T-helper 2 cell treated with Interferon-gamma antibody and Interleukin-4, amounts not matched to agents 5 μg/mL and 100 μg/mL, for 36 hours (primary cell): ENCODE measurements at places on chromosomes 11 and 22.

DNA sequence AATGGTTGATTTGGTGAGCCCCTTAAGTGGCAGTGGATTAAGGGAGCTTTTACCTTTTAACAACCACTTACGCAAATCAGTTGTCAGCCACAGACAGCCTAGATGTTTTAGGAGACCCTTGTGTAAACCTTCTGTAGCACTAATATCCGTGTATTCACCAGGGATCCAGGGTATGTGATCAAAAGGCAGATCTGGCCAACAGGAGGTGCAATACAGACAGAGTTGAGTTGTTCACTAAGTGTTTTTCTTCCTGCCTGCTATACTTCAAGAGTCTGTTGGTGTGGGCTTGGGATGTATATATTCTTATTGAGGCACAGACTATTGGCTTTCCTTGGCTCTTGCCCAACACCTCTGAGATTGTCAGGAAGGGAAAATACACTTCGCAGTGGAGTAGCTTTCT, 175.1 kb downstream of the FAT3 start:
- H3K27me3 ChIP-seq, result no peaks in the 10 kb centered on the region
- DNase-seq, result no peak
- H3K36me3 ChIP-seq, result no peaks in the 10 kb centered on the region
- no peak overlapping the region for H3K4me3 ChIP-seq

- no peak for DNase-seq
- H3K27ac ChIP-seq, result no peak overlapping the region
- no peaks in the 10 kb centered on the region for H3K36me3 ChIP-seq
- H3K4me1 ChIP-seq, result no peaks in the 10 kb centered on the region
These were observed 73.7 kb upstream of the KIRREL3 start for GRCh38 chr11:127074151-127074761.

- no peaks in the 10 kb centered on the region for H3K36me3 ChIP-seq
- no peak overlapping the region for H3K4me3 ChIP-seq
- H3K4me1 ChIP-seq, result peaks cover 3% of the 10 kb centered on the region
- peaks cover 19% of the 10 kb centered on the region for H3K27me3 ChIP-seq
- no peak overlapping the region for H3K27ac ChIP-seq
These were observed 5.0 kb upstream of the PANX2 start for GRCh38 chr22:50165436-50166123.

- H3K4me1 ChIP-seq, result no peaks in the 10 kb centered on the region
- no peak for DNase-seq
- H3K36me3 ChIP-seq, result no peaks in the 10 kb centered on the region
- H3K4me3 ChIP-seq, result no peak overlapping the region
- H3K27me3 ChIP-seq, result no peaks in the 10 kb centered on the region
These were observed 141.7 kb downstream of the FAM76B start for GRCh38 chr11:95647871-95648270.

GRCh38 chr11:21646351-21646750, 546.5 kb upstream of the ANO5 start:
- no peak for DNase-seq
- H3K27me3 ChIP-seq, result no peaks in the 10 kb centered on the region
- no peaks in the 10 kb centered on the region for H3K36me3 ChIP-seq
- no peaks in the 10 kb centered on the region for H3K4me1 ChIP-seq
- no peak overlapping the region for H3K27ac ChIP-seq
- H3K4me3 ChIP-seq, result no peak overlapping the region

DNA sequence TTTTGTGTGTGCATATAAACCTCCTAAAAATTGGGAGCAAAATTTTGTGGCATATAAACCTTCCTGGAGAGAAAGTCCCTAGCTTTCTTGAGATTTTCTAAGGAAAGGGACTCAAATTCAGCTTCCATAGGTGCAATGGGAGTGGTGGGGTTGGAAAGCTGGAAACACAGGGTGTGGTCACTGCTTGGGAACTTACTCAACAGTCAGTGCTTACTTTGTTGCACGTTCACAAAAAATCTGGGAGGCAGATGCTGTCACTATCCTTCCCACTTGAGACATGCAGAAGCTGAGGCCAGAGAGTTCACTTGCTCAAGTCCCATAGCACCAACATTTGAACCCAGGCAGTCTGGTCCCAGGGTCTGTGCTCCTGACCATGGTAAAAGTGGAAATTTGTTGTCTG, 3.9 kb upstream of the CATSPERZ start:
- no peak overlapping the region for H3K27ac ChIP-seq
- DNase-seq, result no peak
- no peak overlapping the region for H3K4me3 ChIP-seq
- H3K27me3 ChIP-seq, result peaks cover 82% of the 10 kb centered on the region
- no peaks in the 10 kb centered on the region for H3K36me3 ChIP-seq

- peaks cover 8% of the 10 kb centered on the region for H3K36me3 ChIP-seq
- no peak overlapping the region for H3K27ac ChIP-seq
- H3K4me3 ChIP-seq, result no peak overlapping the region
- no peaks in the 10 kb centered on the region for H3K27me3 ChIP-seq
- DNase-seq, result no peak
These were observed 19.1 kb downstream of the SPECC1L start for GRCh38 chr22:24289741-24290163.

GRCh38 chr11:3939651-3940190, 84.3 kb downstream of the STIM1 start:
- no peak overlapping the region for H3K27ac ChIP-seq
- H3K36me3 ChIP-seq, result peaks cover 13% of the 10 kb centered on the region
- H3K4me1 ChIP-seq, result peaks cover 62% of the 10 kb centered on the region
- no peaks in the 10 kb centered on the region for H3K27me3 ChIP-seq
- DNase-seq, result no peak

- H3K36me3 ChIP-seq, result no peaks in the 10 kb centered on the region
- no peaks in the 10 kb centered on the region for H3K4me1 ChIP-seq
- H3K27ac ChIP-seq, result no peak overlapping the region
- DNase-seq, result no peak
- H3K4me3 ChIP-seq, result no peak overlapping the region
- H3K27me3 ChIP-seq, result no peaks in the 10 kb centered on the region
These were observed 127.4 kb downstream of the ELP4 start for GRCh38 chr11:31636983-31637382.

- no peak overlapping the region for H3K4me3 ChIP-seq
- peaks cover 34% of the 10 kb centered on the region for H3K27me3 ChIP-seq
- peaks cover 4% of the 10 kb centered on the region for H3K4me1 ChIP-seq
- no peak overlapping the region for H3K27ac ChIP-seq
- no peaks in the 10 kb centered on the region for H3K36me3 ChIP-seq
These were observed 29.3 kb downstream of the SERPINH1 start for GRCh38 chr11:75591371-75591770.

- H3K36me3 ChIP-seq, result no peaks in the 10 kb centered on the region
- H3K27ac ChIP-seq, result no peak overlapping the region
- no peak overlapping the region for H3K4me3 ChIP-seq
- peaks cover 4% of the 10 kb centered on the region for H3K4me1 ChIP-seq
These were observed 55.2 kb upstream of the MPEG1 start for GRCh38 chr11:59267736-59268475.
